Gastroesophageal sphincter (tissue), 4 donors: ENCODE measurements at places on chromosomes 6 and 20. TPM values are rescaled to one million over a fixed set of nuclear protein-coding genes. Genes with fewer than 3 reads are reported as not detected.

DNA sequence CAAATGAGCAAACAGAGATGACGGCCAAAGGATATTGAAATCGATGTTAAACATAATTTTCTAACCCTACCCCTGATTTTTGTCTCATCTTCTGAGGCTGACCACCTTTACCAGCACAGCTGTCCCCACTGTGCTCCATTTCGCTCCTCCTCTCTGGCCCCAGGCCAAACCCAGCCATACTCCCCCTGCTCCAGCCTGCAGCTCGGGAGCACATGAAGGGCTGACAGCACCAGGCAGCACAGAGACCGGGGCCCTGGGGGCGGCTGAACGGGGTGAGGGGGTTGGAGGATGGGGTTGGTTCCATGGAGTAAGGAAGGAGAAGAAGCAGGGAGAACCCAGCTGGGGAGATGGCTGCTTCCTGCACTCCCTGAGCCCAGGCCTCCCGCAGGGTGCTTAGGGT is 3.2 kb upstream of the NCR2 start:
- no peak for ATAC-seq

DNA sequence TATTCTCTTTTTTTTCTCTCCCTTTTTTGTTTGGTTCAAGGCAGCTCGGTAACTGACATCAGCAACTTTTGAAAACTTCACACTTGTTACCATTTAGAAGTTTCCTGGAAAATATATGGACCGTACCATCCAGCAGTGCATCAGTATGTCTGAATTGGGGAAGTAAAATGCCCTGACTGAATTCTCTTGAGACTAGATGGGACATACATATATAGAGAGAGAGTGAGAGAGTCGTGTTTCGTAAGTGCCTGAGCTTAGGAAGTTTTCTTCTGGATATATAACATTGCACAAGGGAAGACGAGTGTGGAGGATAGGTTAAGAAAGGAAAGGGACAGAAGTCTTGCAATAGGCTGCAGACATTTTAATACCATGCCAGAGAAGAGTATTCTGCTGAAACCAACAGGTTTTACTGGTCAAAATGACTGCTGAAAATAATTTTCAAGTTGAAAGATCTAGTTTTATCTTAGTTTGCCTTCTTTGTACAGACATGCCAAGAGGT is 10.6 kb downstream of the HEY2 start:
- no peak for ATAC-seq

DNA sequence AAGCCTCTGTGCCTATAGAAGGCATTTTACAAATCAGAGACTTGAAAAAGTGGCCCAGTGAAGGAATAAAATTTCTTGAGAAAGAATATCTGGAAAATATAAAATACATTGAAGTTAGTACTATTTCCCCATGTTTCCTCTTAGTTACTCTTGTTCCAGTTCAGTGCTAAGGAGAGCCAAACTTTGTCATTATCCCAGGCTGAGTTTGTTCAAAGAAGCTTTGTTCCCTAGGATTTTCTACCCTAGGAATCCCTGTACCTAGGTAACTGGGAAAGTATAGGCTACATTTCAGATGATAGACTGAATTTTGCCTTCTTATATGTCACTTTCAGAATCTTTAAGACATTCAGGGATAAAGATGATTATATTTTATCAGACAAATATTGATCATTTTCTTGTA is 1395.7 kb upstream of the MAP3K7 start:
- no peak for ATAC-seq

DNA sequence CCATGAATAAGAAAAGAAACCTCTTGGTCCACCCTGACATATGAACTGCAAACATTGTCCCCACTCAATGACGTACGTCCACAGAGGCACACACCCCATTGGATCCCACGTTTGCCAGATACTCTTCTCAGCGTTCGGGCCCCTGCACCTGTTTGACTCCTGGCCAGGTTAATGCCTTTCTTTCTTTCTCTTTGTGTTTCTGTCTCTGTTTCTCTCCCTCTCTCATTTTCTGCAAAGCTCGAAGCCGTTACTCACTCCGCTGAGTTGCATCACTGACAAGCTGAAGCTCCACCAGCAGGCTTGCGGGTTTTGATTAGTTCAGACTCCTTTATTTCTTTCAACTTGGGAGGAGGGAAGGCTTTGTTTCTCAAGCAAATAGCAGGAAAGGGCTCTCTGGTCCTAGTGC is 135.5 kb upstream of the SUPT3H start:
- no peak for ATAC-seq

- no peak for ATAC-seq
These were observed 2.2 kb upstream of the TAP2 start for GRCh38 chr6:32840604-32841246.

GRCh38 chr20:47665221-47665991 is 119.9 kb downstream of the SULF2 start:
- ATAC-seq: no peak

GRCh38 chr6:156507106-156507505 is 270.1 kb upstream of the ARID1B start:
- ATAC-seq: no peak

OXT gene
- total RNA-seq: not detected

TUBB2B gene
- 12.0 TPM for total RNA-seq

TRERF1 gene
- 4.7 TPM for total RNA-seq
